ENCODE measurements at places on chromosomes 11 and 22.
A peak's percentile ranks its signal among the peaks of the same experiment; 100 is the strongest.

DNA sequence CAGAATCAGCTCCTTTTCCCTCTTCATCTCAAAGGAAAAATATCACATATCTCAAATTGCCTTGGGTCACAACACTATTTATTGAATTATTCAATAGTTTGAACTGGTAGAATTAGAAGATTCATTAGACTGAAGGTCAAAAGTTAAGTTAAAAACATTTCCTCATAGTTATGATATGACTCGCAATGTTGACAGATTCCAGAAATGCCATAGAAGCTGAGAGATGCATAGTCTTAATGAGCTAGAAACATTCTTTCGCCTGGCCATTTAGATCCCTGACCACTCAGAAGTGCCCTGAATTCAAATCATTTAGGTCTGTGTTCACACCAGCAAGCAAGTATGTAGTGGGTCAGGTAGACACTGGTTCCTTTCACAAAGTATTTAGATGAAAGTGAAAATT is 44.4 kb downstream of the FAT3 start:
- no peak for DNase-seq

DNA sequence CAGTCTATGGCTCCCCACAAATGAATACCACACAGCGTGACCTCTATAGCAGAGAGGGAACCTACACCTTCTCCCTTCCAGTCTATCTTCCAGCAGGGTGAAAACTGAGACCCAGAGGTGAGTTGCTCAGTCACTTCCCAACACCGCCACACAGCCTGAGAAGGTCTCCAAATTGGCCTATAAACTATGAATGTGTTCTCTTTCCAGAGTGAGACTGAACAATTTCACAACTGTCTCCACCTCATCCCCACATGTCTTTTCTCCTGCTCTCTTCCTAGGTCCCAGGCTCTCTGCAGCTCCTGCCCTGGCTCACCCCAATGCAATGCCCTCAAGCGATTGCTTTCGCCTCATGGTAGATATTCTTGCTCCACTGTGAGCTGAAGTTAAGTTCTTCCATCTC is 14.0 kb downstream of the CLMP start:
- DNase-seq, result no peak

GRCh38 chr11:104609311-104610085 is 288.8 kb downstream of the CASP12 start:
- peak; percentile 49 for DNase-seq

DNA sequence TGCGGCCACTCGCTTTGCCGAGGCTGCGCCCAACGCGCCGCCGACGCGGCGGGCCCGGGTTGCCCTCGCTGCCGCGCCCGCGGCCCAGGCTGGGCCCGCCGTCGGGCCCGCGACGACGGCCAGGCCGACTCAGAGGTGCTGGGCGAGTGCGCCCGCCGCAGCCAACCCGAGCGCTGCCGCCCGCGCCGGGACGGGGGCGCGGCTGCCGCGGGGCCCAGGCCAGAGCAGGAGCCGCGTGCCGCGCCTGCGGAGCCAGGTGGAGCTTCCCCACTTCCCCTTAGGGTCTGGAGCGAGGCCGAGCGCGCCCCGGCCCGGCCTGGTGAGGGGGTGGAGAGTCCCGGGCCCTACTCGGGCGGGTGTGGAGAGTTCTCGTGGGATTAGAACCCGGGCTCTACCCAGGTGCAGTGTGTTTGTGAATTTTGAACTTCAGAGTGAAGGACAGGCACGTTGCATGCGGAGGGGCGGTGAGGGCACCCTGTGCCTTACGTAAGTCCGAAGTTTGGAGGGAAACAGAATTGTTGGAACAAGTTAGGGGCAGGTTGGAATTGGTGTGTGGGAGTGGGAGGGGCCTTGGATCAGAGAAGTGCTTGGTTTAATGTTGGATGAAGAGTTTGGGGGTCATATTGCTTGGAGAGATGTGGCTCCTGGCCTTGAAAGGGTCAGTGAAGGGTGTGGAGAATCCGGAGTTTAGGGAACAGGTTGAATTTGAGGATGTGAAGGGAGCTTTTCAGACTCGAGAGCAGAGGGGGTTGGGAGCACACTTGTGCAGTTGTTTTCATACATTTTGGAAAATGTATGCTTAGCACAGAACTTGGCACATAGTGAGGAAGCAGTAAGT is 697 bp downstream of the RNF169 start:
- DNase-seq, result peak; percentile 45

DNA sequence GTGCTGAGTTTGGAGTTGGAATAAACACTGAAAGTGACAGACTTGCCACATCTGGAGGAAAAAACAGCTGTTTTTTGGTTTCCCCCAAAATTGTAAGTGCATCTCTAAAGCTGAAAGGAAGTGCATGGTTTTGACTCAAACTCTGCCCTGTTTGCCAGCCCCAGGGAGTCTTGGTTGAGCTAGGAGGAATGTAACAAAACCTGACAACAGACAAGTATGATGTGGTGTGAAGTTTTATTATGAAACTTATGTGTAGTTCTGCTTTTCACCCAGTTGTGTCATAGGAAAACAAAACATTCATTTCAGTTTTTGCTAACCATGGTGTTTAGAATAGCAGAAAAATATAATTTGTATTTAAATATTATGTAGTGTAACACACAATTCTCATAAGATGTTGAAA is 31.7 kb upstream of the PDE3B start:
- DNase-seq, result no peak

- no peak for DNase-seq
These were observed 5.9 kb upstream of the C11orf91 start for GRCh38 chr11:33706546-33706945.

DNA sequence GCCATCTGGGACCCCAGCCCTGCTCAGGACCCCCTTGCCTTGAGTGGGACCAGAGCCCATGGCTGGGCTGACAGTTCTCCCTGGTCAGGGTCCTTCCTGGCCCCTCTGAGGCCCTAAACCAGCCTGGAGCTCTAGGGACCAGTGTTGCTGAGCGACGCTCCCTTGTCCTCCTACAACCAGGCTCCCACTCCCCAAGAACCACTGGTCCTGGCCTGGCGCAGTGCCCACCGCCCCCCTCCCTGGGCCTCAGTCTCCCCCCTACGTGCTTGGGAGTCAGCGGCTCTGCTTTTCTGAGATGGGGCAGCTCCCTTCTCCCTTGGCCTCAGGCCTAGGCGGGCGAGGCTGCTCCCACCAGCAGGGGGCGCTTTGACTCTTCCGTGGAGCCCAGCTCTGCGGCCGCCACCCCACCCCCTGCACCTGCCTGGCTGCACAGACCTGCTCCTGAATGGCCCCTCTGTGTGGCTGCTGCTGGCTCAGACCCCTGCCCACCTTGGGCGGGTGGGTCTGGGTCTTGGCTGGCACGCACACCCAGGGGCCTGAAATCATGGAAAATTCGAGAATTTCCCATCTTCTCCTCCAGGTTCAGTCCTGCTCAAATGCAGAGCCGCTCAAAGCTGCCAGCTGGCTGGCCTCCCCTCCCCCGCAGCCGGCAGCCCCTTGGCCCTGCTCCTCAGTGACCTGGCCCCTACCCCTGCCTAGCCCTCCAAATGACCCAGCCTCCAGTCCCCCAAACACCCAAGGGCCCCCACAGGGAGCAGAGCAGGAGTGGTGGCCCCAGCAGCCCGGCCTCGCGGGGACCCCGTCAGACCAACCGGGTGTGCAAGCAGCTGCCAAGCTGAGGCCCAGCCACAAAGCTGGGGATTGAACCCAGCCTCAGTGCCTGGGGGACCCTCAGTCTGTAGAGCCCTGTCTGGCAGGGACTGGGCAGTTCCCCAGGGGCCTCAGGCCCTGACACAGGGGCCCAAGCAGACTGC is 9.1 kb downstream of the PRR33 start:
- DNase-seq, result peak; percentile 62

- DNase-seq, result no peak
These were observed 15.3 kb downstream of the RTL6 start for GRCh38 chr22:44482776-44483175.

- DNase-seq, result no peak
These were observed 270.5 kb upstream of the SORL1-AS1 start for GRCh38 chr11:121723246-121723741.

- no peak for DNase-seq
These were observed 28.8 kb downstream of the TOM1 start for GRCh38 chr22:35328472-35328885.

- no peak for DNase-seq
These were observed 401.5 kb downstream of the TBC1D22A start for GRCh38 chr22:47163856-47164513.

GRCh38 chr11:85590848-85591483 is 36.2 kb downstream of the DLG2 start:
- peak; percentile 40 for DNase-seq

GRCh38 chr22:42528591-42529307 is 9.2 kb upstream of the RRP7A start:
- no peak for DNase-seq

DNA sequence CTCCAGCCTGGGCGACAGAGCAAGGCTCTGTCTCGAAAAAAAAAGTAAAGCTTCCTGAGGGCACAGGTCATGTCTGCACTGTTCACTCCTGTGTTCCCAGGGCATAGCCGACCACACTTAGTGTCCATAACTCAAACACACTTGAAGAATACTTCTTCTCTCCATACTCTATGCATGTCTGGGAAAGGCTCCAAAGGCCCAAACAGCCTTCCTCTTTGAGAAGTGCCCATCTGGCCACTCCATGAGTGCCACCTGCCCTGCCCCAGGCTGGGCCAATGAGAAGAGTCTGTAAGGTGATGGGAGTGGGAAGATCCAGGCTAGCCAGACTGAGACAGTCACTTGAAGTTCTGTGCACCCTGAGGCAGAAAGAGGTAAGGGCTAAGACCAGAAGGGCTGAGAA is 24.7 kb downstream of the DGCR2 start:
- DNase-seq, result no peak

- no peak for DNase-seq
These were observed 56.2 kb downstream of the NFAM1 start for GRCh38 chr22:42375982-42376381.

- no peak for DNase-seq
These were observed 28.0 kb upstream of the MYRF start for GRCh38 chr11:61724437-61724836.

GRCh38 chr11:1480555-1481482 is 5.8 kb downstream of the MOB2 start:
- no peak for DNase-seq

DNA sequence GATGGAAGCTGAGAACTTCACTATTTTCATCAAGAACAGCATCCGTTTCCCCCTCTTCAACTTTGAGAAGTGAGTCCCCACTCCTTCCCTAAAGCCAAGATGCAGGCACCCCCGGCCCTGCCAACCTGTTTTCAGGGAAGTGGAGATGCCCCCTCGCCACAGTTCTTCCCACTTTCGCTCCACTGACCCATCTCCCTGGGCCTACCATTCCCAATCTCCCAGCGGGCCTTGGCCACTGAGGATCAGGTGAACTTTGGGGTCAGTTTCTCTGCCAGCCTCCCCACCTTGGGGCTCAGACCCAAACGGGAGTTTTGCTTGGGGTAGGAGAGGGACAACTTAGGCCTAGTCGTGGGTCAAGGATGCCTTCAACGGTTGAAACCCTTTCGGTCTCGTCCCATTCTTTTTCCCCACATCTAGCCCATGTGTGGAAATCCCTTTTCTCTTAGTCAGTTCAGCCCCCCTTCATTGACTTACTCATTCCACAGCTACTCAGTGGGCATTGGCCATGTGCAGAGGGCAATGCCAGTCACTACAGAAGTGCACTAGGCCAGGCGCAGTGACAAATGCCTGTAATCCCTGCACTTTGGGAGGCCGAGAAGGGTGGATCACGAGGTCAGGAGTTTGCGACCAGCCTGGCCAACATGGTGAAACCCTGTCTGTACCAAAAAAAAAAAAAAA is 10.6 kb downstream of the P2RX3 start:
- no peak for DNase-seq

GRCh38 chr22:38415561-38416321 is 39.3 kb downstream of the KCNJ4 start:
- no peak for DNase-seq

DNA sequence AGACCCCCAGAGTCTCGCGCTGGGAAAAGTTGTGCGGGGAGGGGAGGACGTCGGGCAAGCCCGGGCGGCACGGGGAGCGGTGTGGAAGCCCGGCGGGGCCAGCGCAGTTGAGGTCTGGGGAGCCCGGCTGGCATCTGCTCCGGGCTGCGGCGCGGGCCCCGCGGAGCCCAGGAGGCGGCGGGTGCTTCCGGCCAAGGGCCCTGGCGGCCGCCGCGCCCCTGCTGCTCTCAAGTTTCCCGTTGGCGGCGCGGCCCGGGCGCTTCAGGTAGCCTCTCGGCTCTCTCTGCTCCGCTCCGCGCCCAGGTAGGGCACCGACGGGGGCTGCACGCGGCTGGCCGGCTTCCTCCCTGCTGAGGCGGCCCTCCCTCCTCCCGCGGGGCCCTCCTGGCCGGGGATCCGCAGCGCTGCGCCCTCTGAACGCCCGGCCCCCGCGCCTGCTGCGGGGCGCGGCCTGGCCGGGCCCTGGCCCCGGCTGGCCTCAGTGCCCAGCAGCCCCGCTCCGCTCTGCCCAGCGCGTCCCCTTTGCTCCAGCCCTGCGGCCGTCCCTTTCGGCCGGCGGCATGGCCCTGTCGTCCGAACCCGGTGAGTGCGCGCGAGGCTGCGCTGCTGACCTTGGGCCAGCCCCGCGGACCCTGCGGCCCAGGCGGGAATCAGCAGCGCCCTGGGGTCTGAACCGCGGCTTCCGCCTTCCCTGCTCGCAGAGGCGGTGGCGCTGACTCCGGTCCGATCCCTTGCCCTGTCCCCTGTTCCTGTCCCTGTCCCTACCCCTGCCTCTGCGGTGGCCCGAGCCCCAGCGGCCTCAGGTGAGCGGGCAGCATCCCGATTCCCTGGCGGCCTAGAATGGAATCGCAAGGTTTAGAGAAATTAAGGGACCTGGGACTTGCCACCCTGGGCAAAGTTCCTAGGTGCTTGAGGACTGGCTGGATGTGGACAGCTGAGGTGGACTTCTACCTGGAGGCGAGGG is 4.3 kb upstream of the AMPD3 start:
- no peak for DNase-seq

DNA sequence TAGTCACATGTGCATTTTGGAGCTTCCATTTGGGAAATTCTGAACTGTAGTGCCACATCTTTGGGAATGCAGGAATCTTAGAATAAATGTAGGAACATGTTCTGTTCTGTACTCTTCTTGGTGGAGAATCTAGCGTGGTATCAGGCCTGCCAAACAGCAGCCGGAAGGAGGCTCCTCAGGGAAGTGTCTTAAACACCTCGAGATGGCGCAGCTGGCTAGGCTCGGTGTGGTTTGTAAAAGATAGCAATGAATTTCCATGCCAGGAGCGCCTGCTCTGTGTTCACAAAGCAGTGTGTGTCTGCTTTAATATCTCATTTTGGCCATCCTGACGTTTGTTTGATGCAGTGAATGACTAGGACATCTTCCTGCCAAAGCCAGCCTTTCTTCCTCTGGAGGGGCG is 145.1 kb downstream of the ATXN10 start:
- DNase-seq, result no peak

GRCh38 chr11:134654161-134654915 is 242.3 kb upstream of the B3GAT1 start:
- DNase-seq, result no peak

Data from NCI-H1105 treated with DMSO at 0.1 percent for 48 hours (cell line).